ENCODE measurements at places on chromosomes 4 and X.

DNA sequence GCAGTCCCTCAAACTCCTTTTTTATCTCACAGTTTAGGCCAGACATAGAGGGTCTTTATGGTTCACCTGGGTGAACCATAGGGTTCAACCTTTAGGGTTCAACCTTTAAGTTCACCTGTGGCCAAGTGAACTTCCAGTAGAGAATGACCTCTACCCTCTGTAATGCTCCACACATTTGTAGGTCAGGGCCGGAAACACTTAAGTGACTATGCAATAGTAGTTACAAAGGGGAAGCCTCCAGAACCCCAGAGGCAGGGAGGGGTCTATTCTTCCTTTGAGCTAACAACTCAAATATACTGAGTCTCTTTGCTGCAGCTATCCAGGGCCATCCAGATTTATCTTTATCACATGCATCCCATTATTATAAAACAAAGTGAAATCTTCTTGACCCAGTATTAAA is 100.0 kb downstream of the LARP1B start:
- no peak for DNase-seq

DNA sequence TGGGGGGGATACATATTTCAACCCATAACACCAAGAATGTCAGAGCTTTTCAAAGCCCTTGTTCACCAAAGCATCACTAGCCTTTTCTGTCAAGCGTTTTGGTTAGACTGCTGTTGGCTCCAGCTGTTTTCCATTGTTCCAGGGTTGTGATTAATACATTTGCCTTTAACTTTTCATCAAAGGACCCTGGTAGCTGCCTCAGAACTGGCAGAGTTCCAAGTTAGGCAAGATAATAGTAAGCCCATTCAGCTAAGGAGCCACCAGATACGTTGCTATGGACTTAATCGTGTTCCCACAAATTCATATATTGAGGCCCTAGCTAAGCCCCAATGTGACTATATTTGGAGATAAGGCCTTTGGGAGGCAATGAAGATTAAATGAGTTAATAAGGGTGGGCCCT is 37.1 kb downstream of the ENOPH1 start:
- no peak for DNase-seq

GRCh38 chr4:36006226-36006625 is 238.1 kb downstream of the ARAP2 start:
- no peak for DNase-seq

- no peak for DNase-seq
These were observed 84.6 kb downstream of the SYNPO2 start for GRCh38 chr4:118973295-118973694.

DNA sequence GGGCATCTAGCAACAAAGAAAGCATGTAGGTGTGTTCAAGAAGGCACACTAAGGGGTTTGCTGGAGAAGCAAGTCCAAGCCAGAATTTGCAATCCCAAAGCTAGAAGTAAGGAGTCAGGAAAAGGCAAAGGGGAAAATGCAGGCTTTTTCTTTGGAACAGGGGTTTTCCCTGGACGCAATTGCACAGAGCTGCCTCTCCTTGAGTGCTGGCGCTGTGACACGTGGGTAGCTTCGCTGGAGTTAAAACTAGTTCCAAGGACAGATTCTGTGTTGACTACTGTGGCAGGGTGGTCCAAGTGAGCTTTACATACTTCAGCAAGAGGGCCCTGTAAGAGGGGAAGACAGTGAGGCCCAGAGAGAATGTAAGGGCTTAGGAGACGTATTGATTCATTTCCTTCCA is 277.1 kb downstream of the ADGRA3 start:
- DNase-seq, result no peak

Measured in stimulated activated CD8-positive, alpha-beta memory T cell treated with anti-CD3 and anti-CD28 coated beads, Interleukin-7, amount 100 ng/mL, for 1 hour (primary cell).